ENCODE measurements at places on chromosomes 1 and 21.
A peak's percentile ranks its signal among the peaks of the same experiment; 100 is the strongest.

DNA sequence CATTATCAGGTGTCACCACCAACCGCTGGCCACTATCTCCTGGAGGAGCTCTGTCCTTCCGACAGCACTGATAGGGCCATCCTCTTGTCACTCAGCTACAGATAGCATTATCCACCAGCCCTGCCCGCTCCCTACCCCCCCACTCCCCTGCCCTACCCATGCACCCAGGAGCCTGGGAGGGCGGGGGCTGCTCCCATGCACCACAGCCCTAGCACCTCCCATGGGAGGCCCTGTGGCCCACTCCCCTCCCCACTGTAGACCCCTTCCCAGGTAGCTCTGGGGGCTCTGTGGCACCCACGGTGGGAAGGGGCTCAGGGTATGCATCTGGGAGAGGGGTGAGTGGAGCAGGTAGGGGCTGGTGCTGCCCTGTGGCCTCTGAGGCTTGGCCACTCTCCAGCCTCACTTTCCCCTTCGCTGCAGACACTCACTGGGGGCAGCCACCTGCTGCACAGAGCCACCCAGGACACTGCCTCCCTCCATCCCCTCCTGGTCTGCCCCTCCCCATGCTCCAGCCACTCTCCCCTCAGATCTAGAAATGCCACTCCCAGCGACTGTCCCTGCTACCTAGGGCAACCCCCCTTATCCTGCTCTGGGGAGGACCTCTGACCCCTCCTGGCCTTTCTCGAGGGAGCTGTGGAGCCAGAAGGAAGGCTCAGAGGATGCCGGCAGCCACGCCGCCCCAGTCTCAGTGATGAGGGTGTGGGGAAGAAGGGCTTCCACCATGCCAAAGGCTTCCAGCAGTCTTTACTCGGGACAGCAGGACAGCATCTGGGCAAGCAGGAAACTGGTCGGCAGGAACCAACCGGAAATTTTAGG is 58.5 kb downstream of the WNT9A start:
- no peak for DNase-seq

DNA sequence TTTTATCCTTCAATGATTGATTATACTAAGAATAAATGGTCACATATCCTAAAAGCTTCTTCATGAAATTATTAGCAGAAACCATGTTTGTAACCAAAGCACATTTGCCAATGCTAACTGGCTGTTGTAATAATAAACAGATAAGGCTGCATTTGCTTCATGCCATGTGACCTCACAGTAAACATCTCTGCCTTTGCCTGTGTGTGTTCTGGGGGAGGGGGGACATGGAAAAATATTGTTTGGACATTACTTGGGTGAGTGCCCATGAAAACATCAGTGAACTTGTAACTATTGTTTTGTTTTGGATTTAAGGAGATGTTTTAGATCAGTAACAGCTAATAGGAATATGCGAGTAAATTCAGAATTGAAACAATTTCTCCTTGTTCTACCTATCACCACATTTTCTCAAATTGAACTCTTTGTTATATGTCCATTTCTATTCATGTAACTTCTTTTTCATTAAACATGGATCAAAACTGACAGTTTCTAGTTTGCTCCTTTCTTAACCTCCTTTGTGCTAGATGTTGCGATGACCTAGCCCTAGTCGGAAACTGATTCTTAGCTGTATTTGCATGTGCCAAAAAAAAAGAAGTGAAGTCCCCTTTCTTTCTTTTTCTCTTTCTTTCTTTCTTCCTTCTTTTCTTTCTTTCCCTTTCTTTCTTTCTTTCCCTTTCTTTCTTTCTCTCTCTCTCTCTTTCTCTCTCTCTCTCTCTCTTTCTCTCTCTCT is 45.1 kb downstream of the MAP3K7CL start:
- DNase-seq: no peak

- DNase-seq: no peak
These were observed 8.5 kb downstream of the KYAT3 start for GRCh38 chr1:88983791-88984559.

- no peak for DNase-seq
These were observed 62.5 kb downstream of the FAM163A start for GRCh38 chr1:179805291-179806195.

DNA sequence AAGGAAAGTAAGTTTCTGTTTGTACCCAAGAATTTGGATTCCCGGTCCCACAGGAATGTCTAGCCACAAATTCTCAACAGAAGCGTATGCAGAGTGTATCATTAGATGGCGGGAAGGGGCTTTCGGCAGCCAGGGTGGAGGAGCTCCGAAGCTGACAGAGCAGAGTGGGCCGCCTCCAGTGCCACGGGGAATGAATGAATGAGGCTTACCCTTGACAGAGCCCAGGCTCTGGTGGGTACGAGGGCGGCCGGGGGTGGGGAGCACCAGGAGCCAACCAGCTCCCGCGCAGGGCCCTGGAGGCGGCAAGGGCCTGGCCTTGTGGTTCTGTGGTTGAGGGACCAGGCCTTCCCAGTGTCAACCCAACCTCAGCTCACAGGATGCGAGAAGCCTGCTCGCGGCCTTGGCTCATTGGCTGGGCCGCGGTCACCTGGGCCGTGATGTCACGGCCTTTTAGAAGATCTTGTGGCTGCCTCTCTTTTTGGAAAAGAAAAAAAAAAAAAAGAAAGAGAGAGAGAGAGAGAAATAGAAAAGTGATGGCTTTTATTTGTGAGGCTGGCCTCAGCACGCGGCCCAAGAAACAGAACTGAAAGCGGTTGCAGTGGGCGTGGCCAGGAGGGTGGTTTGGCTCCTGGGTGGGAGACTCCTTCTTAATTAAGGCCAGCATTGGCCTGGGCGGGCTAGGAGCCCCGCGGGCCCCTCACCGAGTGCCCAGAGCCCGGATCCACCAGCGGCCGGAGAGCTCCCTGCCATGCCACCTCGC is 34.9 kb upstream of the RUNX3 start:
- peak; percentile 57 for DNase-seq

DNA sequence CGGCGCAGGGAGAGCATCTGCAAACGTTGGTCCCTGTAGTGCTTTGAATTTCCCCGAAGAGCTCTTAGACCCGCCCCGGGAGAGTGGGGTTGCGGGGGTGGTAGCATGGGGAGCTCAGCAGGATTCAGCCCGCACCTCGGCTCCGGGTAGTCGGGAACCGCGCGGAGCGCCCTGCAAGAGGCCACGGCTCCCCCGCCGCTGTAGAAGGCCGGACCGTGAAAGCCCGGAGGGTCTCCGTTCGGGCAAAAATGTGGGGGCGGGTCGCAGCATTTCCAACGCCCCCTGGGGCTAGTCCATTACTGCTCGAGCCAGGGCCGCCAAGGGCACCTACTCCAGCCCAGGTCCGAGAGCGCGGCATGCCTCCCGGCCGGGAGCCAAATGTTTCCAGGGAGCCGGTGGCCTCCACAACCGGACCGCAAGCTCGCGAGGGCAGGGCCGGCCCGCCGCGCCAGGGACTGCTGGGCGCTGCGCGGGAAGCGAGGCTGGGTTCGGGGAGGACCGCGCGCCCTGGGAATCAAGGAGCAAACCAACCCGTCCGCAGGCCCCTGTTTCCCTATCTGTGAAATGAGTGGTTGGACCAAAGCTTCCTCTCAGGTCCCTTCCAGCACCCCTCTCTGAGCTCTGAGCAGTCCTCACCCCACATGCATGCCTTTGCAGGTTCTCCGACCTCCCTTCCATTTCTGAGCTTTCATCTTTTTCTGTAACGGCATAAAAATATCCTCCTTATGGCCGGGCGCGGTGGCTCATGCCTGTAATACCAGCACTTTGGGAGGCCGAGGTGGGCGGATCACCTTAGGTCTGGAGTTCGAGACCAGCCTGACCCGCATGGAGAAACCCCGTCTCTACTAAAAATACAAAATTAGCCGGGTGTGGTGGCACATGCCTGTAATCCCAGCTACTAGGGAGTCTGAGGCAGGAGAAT is 775 bp upstream of the TMEM63A start:
- no peak for DNase-seq

- DNase-seq: no peak
These were observed 102.3 kb upstream of the TMPRSS2 start for GRCh38 chr21:41610042-41610839.

- no peak for DNase-seq
These were observed 16.1 kb upstream of the ACTL8 start for GRCh38 chr1:17739050-17739449.

DNA sequence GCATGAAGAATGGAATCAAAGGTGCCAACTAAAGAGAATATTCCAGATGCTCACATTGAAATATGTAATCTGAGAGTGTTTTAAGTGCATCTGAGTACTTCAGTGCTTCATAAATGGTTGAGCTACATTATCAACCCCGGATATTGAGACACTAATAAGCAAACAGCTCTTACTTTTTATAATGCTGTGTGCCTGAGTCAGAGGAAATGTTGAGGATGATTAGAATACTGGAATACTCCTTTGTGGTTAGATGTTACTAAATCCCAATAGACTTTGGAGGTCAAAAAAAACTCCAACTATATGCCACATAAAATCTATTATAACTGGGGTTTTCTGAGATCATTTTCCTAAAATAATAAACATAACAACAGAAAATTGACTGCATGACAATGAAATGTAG is 12.5 kb upstream of the KCNA3 start:
- DNase-seq: no peak

GRCh38 chr1:67440339-67440738 is 10.1 kb upstream of the SERBP1 start:
- DNase-seq: no peak

DNA sequence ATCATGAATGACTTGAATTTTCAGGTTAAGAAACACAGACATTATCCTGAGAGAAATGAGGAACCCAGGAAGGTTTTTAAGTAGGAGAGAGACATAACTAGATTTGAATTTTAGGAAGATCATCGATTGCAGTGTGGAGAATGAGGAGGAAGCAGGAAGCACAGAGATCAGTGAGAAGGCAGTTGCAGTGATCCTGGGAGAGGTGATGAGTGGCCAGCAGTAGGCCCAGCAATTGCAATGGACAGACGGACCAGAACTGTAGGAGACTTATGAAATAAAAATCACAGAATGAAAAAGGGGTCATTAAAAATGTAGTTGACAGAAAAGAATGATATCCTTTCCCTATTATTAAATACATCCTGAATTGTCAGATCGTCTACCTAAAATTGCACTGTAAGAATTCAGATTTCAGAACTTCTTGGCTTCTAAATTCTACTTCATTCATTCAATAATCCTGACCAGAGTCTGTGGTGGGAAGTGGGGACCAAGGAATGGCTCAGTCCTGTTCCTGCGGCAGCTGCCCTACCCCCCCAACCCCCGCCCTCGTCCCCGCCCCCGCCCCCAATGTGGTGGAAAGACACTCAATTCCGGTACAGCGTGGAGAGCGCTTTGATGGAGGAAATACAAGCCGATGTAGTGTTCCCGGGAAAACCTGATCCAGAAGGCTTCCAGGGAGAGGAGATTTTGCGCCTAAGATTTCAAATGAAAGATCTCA is 35.1 kb downstream of the SLC2A1 start:
- DNase-seq: no peak

GRCh38 chr1:193303849-193304248 is 117.4 kb upstream of the B3GALT2 start:
- no peak for DNase-seq

- DNase-seq: no peak
These were observed 210.0 kb upstream of the FOXD3 start for GRCh38 chr1:63112155-63112900.

GRCh38 chr1:204259196-204259595 is 45.4 kb upstream of the GOLT1A start:
- DNase-seq: no peak

- no peak for DNase-seq
These were observed 916.2 kb upstream of the B3GALT2 start for GRCh38 chr1:194102607-194103006.

DNA sequence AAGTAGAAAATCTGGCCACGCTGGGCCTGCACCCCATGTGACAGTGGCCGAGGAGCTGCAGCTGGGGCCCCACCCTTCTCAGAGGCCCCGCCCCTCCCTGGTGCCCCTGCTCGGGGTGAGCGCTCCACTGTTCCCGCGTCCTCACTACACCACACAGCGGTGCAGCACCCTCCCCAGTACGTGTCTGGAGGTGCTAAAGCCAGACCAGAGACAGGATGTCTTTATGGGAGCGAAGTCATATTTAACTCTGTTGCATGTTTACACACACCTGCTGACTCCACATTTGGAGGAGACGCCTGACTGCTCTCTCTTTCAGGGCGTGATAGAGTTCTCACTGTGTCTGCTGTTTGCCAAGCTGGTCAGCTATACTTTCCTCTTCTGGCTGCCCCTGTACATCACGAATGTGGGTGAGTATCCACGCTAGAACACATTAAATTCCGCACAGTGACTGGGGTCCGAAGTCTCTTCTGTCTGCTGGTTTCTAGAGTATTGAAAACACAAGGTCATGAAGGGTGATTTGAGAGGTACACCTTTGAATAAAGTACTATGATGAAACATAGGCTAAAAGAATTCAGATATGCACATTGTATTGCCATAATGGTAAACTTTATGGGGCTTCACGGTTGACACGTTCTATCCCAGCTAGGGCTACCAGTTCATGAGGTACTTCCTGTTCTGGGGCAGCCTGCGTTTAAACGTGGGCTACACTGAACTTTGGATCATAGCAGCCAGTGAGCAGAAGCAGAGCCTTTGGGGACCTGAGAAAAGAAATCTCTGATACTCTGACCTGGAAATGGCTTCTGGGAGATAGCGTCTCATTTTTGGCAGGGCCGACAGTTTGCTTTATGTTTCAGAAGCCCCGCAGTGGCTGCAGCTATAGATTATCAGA is 48.4 kb downstream of the SLC37A1 start:
- DNase-seq: no peak

DNA sequence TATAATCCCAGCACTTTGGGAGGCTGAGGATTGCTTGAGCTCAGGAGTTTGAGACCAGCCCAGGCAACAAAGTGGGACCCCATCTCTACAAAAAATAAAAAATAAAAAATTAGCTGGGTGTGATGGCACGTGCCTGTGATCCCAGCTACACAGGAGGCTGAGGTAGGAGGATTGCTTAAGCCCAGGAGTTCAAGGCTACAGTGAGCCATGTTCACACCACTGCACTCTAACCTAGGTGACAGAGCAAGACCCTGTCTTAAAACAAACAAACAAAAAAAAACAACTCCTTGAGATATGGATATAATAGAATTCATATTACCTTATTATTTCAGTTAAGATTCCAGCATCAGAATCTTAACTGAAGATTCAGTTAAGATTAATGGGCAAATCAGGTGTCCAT is 52.4 kb downstream of the RPL5 start:
- no peak for DNase-seq

- no peak for DNase-seq
These were observed 210.3 kb upstream of the USP24 start for GRCh38 chr1:55425310-55425930.
